ENCODE measurements at places on chromosomes 2 and 18. TPM values are rescaled to one million over a fixed set of nuclear protein-coding genes. Genes with fewer than 3 reads are reported as not detected.

DNA sequence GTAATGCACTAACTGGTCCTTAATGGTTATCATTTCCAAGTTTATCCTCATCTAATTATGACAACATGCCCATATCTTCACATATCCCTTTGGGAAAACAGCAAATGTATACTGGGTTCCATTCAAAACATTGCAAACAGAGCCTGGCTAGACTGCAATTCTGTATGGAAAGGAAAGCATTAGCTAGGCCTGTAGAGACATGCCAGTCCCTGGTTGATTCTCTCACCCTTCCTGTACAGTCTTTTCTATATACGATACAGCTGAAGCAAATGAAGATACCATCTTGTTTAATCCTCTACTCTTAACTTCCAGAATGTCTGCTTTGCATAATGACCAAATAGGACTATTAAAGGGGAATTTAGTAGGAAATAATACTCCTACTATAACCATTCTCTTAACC lies 294.4 kb upstream of the MC4R start:
- DNase-seq = no peak
- H3K27me3 ChIP-seq = no peaks in the 10 kb centered on the region
- H3K27ac ChIP-seq = no peak overlapping the region
- no peak overlapping the region for H3K4me3 ChIP-seq
- H3K4me1 ChIP-seq = no peaks in the 10 kb centered on the region

DNA sequence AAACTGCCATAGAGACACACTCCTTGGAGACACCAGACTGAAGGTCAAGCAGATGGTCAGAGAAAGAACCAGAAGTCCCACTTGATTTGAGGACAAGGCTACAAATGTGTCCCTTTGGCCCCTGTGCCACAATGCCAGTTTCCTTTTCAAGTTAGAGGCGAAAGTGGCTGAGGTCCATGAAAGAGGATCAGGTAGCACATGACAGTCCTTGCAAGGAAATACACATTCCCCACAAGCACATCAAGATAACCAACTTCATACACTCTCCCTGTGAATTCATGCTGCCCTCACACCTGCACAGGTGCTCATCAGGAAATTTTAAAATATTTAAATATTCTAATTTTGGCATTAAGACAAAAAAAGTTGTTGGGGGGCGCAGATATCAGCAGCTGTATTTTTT lies 218.6 kb downstream of the TCF4 start:
- H3K4me3 ChIP-seq = no peak overlapping the region
- no peaks in the 10 kb centered on the region for H3K36me3 ChIP-seq
- DNase-seq = no peak
- no peak overlapping the region for H3K27ac ChIP-seq

DNA sequence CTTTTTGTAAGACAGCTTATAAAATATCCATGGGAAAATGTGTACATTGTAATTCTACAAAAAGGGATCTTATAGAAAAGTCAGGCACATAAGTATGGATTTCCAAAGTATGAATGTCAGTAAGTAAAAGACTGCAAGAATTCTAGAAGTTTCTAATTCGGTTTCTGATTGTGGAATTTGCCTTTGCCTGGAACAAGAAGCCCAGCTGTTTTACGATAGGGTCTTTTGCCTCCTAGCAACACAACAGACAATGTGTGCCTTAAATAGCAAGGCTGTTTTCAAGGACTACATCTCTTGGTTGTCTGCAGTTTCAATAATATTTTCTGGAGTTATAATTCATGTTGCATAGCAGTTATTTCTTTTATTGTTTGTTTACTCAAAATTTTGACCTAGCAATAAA lies 312.9 kb downstream of the MTX2 start:
- H3K27ac ChIP-seq = no peak overlapping the region
- no peaks in the 10 kb centered on the region for H3K27me3 ChIP-seq
- H3K4me1 ChIP-seq = no peaks in the 10 kb centered on the region
- DNase-seq = no peak

DNA sequence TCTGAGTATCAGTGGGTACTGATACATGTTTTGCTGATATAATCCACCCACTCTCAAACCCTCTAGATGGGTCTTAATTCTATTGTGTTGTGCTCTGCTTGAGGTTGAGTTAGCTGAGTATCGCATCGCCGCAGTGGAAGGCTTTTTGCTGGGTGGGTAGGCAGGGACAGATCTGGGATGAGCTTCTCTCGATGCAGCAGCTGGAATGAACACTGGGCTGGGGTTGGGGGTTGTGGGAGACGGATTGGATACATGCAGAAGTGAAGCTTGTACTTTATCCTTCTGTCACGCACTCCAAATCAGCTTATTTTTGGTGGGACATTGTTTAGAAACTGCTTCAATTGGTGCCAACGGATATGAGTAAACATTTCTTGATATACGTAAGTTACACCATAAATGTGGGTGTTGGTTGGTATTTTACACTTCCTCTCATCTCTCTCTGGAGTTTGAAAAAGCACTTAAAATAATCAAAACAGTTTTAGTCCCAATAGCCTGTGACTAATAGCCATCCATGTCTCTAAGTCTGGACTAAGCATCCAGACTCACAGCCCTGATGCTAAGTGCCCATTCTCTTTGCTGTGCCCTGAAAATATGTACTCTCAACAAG lies 107.1 kb downstream of the POLE4 start:
- H3K27ac ChIP-seq = no peak overlapping the region
- DNase-seq = no peak
- H3K27me3 ChIP-seq = no peaks in the 10 kb centered on the region
- H3K4me3 ChIP-seq = no peak overlapping the region
- H3K4me1 ChIP-seq = no peaks in the 10 kb centered on the region
- H3K36me3 ChIP-seq = no peaks in the 10 kb centered on the region

DNA sequence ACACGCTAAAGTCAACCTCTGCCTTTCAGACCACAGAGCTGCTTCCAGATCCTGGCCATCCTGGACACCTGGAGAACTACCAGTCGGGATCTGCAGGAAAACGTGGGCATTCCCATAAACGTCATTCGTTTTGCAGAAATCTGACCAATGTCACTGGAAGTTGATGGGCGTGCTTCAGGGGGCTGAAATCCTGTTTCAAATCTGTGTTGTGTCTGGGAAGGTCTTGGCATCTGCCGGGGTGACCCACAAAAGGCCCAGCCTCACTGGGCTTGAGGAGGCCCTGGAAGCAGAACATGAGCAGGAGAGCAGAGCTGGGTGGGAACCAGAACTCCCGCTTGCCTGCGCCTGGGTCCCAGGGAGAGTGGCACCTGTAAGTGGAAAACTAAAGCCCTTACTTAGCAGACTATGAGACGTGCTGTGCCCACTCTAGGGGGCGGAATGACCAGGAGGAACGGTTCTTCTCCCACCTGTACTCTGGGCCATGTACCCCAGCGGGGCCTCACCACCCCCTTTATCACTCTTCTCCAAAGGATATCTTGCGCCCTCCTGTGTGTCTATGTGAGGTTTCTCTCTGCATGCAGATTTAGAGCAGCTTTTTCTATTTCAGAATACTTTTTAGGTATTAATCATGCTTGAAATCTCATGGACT lies 200.9 kb downstream of the FAM210A start:
- DNase-seq = no peak
- H3K4me3 ChIP-seq = no peak overlapping the region
- no peak overlapping the region for H3K27ac ChIP-seq
- peaks cover 19% of the 10 kb centered on the region for H3K27me3 ChIP-seq
- H3K36me3 ChIP-seq = no peaks in the 10 kb centered on the region

- no peak overlapping the region for H3K27ac ChIP-seq
- H3K4me3 ChIP-seq = no peak overlapping the region
- DNase-seq = no peak
- H3K36me3 ChIP-seq = no peaks in the 10 kb centered on the region
- no peaks in the 10 kb centered on the region for H3K27me3 ChIP-seq
Observed at GRCh38 chr18:59985289-59985688, 85.5 kb downstream of the PMAIP1 start.

GRCh38 chr18:36777566-36777965 lies 51.2 kb downstream of the TPGS2 start:
- no peak overlapping the region for H3K27ac ChIP-seq
- no peaks in the 10 kb centered on the region for H3K4me1 ChIP-seq
- H3K27me3 ChIP-seq = peaks cover 26% of the 10 kb centered on the region
- H3K4me3 ChIP-seq = no peak overlapping the region

DNA sequence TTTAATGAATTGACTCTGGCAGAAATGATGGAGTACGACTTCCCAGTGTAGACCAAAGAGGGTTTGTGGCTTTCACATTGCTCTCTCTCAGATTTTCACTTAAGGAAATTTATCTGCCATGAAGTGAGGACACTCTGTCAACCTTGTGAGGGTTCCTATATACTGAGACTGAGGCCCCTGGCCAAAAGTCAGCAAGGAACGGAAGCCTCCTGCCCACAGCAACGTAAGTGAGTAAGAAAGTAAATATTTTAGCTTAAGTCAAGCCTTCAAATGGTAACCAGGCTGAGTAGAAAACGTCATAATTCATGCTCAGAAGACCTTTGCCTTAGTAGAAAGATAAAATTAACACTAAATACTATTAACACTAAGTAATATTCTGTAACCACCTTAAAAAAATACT lies 1080.5 kb upstream of the ACVR2A start:
- H3K4me3 ChIP-seq = no peak overlapping the region
- no peak for DNase-seq
- no peak overlapping the region for H3K27ac ChIP-seq
- no peaks in the 10 kb centered on the region for H3K27me3 ChIP-seq
- H3K4me1 ChIP-seq = no peaks in the 10 kb centered on the region
- no peaks in the 10 kb centered on the region for H3K36me3 ChIP-seq

DNA sequence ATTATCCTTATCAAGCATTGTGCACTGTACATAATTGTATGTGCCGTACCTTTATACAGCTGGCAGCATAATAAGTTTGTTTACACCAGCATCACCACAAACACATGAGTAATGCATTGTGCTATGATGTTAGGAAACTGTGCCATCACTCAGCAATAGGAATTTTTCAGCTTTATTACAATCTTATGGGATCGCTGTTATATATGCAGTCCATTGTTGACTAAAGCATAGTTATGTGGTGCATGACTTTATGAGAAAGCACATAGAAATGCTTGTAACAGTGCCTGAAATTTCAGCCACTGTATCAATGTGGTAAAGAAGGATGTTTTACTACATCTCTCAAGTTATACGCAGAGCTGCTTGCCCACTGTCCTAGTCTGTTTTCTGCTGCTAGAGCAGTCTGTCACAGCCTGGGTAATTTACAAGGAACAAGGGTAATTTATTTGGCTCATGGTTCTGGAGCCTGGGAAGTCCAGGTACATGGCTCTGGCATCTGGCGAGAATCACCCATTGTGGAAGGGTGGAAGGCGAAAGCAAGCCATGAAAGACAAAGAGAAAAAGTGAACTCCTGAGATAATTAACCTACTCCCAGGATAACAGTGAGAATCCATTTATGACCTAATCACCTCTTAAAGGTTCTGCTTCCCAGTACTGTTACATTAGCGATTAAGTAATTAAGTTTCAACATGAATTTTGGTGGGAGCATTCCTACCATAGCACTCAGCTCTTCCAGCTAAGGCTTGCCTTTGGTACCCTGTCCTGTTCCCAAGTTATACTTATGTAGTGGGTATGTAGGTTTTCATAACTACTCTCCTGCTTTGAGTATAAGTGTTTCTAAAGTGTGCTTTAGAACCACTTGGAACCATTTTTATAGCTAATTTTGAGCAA lies 4.6 kb downstream of the MAP3K20 start:
- H3K27me3 ChIP-seq = no peaks in the 10 kb centered on the region
- H3K36me3 ChIP-seq = peaks cover 4% of the 10 kb centered on the region
- H3K27ac ChIP-seq = no peak overlapping the region
- no peak overlapping the region for H3K4me3 ChIP-seq

- no peaks in the 10 kb centered on the region for H3K36me3 ChIP-seq
- H3K4me3 ChIP-seq = no peak overlapping the region
- no peaks in the 10 kb centered on the region for H3K4me1 ChIP-seq
- no peak for DNase-seq
- no peaks in the 10 kb centered on the region for H3K27me3 ChIP-seq
Observed at GRCh38 chr2:223528036-223528435, 74.1 kb downstream of the SCG2 start.

DNA sequence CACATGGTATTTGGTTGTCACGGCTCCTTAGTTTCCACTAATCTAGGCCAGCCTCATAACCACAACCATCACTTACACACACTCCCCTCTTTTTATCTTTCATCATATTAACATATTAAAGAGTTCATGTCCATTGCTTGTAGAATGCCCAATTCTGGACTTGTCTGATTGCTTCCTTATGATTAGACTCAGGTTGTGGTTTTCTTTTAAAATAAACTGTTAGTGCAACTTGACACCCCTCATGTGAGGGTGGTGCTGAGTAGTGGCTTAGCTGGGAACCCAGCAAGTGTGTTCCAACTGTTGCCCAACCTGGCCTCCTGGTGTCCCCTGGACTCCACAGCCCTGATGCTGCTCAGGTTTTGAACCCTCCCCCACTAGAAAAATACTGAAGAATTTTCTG lies 20.1 kb upstream of the CD207 start:
- no peaks in the 10 kb centered on the region for H3K36me3 ChIP-seq
- no peaks in the 10 kb centered on the region for H3K4me1 ChIP-seq
- H3K4me3 ChIP-seq = no peak overlapping the region
- DNase-seq = no peak

DNA sequence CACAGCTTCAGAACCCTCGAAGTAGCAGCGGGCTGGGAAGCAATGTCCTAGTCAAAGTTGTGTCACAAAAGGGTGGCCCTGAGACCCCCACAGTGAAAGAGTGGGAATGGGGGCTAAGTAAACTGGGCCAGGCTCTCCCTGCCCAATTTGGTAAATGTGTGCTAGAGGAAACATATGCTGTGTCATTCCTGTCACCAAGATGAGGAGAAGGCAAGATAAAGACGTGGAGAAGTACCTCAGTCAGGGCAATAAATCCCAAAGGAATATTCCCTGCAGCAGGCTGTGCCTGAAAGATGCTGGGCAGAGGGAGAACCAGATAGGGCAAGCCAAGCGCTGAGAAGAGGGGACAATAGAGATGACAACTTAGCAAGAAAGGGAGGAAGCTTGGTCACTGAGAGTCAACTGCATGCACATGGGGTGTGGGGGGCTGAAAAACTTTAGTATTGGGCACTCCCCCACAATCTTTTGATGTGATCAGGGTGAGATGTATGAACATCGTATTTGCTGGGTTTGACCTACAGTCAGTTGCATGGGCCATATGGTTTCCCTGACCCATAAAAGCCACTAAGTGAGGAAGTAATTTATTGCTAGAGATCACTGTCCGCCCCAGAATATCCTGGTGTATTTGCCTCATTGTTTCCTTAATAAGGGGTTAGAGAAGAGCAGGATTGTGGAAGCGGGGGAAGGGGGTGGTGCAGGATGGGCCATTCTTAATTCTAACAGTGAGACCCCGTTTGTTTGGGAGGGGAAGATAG lies 49.9 kb upstream of the CXCR4 start:
- H3K27me3 ChIP-seq = peaks cover 7% of the 10 kb centered on the region
- H3K27ac ChIP-seq = no peak overlapping the region
- no peaks in the 10 kb centered on the region for H3K36me3 ChIP-seq
- no peak overlapping the region for H3K4me3 ChIP-seq

GRCh38 chr2:28435814-28436351 lies 43.2 kb downstream of the FOSL2 start:
- H3K36me3 ChIP-seq = no peaks in the 10 kb centered on the region
- DNase-seq = no peak
- H3K27ac ChIP-seq = no peak overlapping the region

The SCYGR2 gene
- not detected for polyA plus RNA-seq

The M1AP gene
- polyA plus RNA-seq = 0.30 TPM

The ICOS gene
- not detected for polyA plus RNA-seq
